Left kidney (tissue), 8 donors: ENCODE measurements at places on chromosomes 7 and 10. TPM values are rescaled to one million over a fixed set of nuclear protein-coding genes. Genes with fewer than 3 reads are reported as not detected.

Gene OR2A25
- 0.22 TPM for polyA plus RNA-seq

Gene SPDYE11
- 1.6 TPM for polyA plus RNA-seq

Gene OR2A2
- polyA plus RNA-seq, result not detected

Gene HECW1
- polyA plus RNA-seq, result 9.4 TPM

Gene WNT16
- polyA plus RNA-seq, result 0.07 TPM

Gene GJD4
- polyA plus RNA-seq, result 0.13 TPM

GRCh38 chr7:129771928-129772479 is 160.5 kb downstream of the NRF1 start:
- DNase-seq, result no peak

GRCh38 chr7:121102619-121103018 is 114.1 kb downstream of the CPED1 start:
- DNase-seq, result no peak

DNA sequence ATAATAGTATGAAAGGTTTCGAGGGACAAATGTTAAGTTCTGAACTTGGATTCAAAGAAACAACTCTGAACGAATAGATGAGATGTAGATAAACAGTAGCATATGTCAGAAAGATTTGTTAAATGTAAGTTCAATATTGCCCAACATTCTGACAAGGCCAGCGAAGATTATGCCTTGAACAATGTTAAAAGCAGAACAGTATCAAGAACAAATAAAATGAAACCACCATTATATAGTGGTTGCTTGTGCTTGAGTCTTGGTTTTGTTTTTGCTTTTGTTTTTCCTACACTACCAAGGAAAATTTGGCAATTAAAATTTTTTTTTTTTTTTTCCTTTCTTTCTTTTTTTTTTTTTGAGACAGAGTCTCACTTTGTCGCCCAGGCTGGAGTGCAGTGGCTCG is 66.4 kb downstream of the PLXDC2 start:
- no peak for DNase-seq

- DNase-seq, result no peak
Measured at GRCh38 chr10:98915911-98916310, 319.7 kb downstream of the HPSE2 start.

- no peak for DNase-seq
Measured at GRCh38 chr10:124568848-124569622, 107.4 kb downstream of the LHPP start.

GRCh38 chr7:42745357-42746059 is 166.4 kb downstream of the C7orf25 start:
- DNase-seq, result no peak

DNA sequence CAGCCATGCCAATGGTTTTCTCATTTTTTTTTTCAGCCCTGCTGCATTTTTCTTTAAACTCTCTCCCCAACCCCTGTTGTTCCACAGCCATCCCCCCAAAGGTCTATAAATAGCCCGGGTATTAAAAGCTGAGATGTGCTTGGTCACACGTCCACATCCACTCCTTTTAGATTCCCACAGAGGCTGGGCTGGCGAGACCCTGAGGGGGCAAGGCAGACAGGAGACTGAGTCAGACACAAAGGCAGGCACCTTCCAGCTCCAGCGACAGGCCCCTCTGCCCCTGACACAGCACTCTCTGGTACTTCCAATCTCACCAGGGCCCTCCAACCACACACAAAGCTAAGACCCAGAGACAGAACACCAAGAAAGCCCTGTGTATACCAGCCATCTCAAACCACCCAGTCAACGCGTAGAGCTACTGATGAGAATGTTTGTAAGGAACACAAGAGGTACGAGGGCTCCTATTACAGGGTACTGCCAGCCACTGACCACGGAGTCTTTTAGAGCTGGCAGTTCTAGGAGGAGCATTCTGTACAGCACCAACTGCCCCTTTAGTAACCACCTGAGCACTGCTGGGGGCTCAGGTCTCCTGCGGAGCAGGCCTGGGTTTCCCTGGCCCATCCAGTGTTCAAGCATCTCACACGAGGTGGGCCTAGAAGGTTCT is 64.2 kb upstream of the DDC start:
- DNase-seq, result no peak

DNA sequence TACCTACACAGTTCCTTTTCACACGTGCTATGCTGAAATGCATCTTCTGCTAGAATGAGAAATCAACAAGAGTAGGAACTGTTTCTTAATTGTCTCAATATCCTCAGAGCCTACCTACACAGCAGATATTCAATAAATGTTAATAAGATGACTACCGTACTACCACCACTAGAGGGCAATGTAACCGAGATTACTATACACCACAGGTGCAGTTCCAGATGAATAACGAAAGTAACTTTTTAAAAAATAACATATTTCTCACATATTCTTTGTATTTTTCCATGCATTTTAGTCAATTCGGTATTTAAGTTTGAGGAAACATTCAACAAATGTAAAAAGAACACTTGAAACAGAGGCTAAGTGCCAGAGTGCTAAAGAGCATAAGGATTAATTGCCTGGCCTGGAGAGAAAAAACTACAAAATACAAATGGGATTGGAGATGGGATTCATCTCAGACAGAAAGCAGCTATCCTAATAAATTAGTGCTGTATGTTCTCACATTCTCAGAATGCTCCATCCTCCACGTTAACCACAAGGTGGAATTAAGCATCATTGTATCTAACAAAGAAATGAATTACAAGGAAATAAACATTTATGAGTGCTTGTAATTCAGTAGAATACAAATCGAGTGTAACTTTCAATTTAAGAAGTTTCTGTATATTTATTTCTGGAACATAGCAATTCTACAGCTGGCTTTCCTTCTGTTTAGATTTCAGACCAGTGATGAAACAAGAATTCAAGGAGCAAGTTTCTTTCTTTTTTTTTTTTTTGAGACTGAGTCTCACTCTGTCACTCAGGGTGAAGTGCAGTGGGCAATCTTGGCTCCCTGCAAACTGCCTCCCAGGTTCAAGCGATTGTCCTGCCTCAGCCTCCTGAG is 20.3 kb upstream of the HECTD2 start:
- DNase-seq, result peak; percentile 55

- no peak for DNase-seq
Measured at GRCh38 chr7:31493714-31494181, 20.1 kb upstream of the ITPRID1 start.

- no peak for DNase-seq
Measured at GRCh38 chr10:57320416-57320815, 947.3 kb downstream of the IPMK start.

GRCh38 chr10:75253281-75254220 is 17.8 kb upstream of the COMTD1 start:
- no peak for DNase-seq

- no peak for DNase-seq
Measured at GRCh38 chr7:139648941-139649425, 125.5 kb downstream of the CLEC2L start.
